ENCODE measurements at places on chromosomes 11 and 22. TPM values are rescaled to one million over a fixed set of nuclear protein-coding genes. Genes with fewer than 3 reads are reported as not detected.

The APOL3 gene
- polyA plus RNA-seq = 56.9 TPM

The CAPN5 gene
- 3.0 TPM for polyA plus RNA-seq

The GLB1L3 gene
- polyA plus RNA-seq = 2.8 TPM

The OR4X1 gene
- not detected for polyA plus RNA-seq

DNA sequence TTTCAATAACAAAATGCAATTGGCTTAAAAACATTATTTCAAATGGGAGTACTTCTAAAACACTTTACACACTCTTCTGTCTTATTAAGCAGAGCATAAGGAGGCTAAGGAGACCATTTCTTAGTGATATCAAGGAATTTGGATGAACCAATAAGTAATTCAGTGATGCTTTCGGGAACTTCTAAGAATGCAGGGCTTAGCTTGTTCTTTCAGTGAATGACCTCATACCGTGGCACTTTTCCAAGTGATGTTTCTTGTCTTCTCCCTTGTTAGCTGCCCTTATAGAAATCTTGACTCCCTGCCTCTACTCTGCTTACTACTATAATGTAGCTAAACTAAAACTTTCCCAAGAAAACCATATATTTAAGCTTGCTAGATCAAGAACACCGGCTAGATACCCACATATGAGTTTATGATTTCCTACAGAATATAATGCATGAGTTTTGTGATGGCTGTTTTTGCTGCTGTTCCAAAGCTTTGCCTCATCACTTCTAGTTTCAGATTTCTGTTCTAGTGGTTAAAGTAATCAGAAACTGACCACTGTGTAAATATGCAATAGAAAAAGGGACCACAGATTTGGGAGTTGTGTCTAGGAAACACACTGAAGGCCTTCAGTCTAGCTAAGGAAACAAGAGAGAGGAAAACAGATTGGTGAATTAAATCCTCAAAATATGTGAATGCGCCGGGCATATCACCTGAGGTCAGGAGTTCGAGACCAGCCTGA lies 37.5 kb upstream of the STK33 start:
- no peak for DNase-seq

DNA sequence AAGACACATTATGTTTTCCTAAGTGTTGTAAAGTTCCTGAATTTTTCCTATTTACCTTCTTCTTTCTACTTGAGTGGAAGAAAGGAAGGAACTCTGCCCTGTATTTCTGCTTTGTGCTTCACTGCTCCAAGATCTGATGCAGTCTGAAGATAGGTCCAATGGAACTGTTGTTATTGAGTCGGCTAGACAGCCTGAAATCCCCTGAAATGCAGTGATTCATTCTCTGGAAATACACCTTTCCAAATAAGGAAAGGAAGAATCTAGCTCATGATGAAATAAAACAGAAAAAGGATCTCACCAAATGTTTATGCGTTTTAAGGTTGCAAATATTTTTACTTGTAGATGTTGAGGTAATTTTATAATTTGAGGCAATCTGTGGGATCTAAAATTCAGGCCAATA lies 322.8 kb downstream of the GUCY1A2 start:
- no peak for DNase-seq

DNA sequence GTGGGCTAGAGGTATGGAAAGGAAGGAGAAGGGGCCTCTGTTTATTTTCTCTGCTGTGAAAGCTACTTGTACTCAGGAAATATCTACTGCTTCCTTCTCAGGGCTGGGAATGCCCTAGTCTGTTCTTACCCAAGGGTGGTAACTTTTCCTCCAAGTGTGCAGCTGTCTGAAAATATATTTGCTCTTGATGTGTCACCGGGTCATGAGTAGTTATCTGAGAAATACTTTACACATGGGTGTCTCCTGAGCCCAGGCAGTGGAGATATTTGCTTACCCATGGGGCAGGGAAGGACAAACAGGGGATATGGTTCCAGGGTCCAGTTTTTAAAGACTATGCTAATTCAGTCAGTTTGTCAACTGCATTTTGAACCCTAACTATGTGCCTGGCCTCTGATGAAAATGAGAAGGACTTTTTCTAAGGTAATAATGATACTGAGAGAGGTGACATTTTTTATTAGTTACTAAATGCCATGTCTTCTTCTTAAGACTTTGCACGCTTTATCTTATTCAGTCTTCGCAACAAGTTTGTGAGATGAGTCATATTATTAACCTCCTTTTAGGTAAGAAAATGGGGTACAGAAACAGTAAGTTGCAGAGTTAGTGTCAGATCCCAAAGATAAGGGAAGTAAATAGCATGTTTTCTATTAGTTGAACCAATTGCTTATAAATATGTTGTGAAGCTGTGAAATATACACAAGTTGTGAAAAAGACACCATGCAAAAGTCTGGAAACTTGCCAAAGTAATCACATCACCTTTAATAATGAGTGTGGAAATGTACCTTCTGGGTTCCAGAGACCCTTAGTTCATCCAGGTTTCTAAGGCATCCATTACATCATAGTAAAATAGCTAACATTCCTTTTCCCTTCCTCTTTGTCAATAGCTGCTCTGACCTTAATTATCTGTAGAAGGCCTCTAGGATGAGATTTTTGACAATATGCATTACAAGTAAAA lies 22.9 kb downstream of the SYTL2 start:
- no peak for DNase-seq

GRCh38 chr11:111559800-111560464 lies 19.4 kb downstream of the LAYN start:
- DNase-seq = no peak

- no peak for DNase-seq
Observed at GRCh38 chr11:29006668-29007067, 898.5 kb downstream of the METTL15 start.

- DNase-seq = no peak
Observed at GRCh38 chr11:7532405-7533145, 18.8 kb downstream of the PPFIBP2 start.

GRCh38 chr22:37242395-37242918 lies 1.6 kb downstream of the RAC2 start:
- peak; percentile 92 for DNase-seq

Measured in naive thymus-derived CD4-positive, alpha-beta T cell (primary cell).